Activated naive CD8-positive, alpha-beta T cell treated with anti-CD3 and anti-CD28 coated beads, Interleukin-2, amount 10 ng/mL, durations not matched to agents 7 days and 5 days (primary cell): ENCODE measurements at places on chromosomes 4 and X. TPM values are rescaled to one million over a fixed set of nuclear protein-coding genes. Genes with fewer than 3 reads are reported as not detected.

The NPY5R gene
- not detected for total RNA-seq

The CPZ gene
- not detected for total RNA-seq

The LYAR gene
- total RNA-seq = 54.5 TPM

The PABPC4L gene
- total RNA-seq = not detected

The MAGEE2 gene
- not detected for total RNA-seq

The WNK3 gene
- 0.33 TPM for total RNA-seq

The PNMA3 gene
- 5.7 TPM for total RNA-seq

The FMR1NB gene
- total RNA-seq = not detected

The GYG2 gene
- total RNA-seq = not detected

The S100G gene
- total RNA-seq = not detected

The BBS12 gene
- total RNA-seq = 2.7 TPM

GRCh38 chr4:53767482-53767881 is 176.2 kb upstream of the LNX1 start:
- DNase-seq = no peak

- no peak for DNase-seq
These were observed 50.2 kb downstream of the ANKRD17 start for GRCh38 chr4:73208376-73208775.

GRCh38 chr4:139761461-139761860 is 95.8 kb downstream of the MGST2 start:
- DNase-seq = no peak

DNA sequence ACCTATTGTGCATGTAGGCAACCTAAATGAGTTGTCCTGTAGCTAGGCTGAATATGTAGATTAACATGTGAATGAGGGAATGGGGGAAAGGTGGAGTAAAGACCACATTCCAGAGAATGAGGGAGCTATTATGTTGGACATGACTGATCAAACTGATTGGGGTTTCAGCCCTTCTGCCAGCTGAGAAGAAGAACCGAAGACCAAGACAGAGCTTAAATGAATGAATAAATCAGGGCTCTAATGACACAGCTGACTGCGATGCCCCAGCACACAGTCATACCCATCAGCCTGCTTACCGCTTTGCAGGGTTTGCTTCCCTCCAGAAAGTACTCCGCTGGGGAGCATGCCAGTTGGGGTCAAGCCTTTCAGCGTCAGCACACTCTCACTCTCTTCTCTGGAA is 315.4 kb downstream of the PPP3CA start:
- DNase-seq = no peak

GRCh38 chr4:5385741-5386311 is 322.5 kb downstream of the EVC2 start:
- DNase-seq = no peak

DNA sequence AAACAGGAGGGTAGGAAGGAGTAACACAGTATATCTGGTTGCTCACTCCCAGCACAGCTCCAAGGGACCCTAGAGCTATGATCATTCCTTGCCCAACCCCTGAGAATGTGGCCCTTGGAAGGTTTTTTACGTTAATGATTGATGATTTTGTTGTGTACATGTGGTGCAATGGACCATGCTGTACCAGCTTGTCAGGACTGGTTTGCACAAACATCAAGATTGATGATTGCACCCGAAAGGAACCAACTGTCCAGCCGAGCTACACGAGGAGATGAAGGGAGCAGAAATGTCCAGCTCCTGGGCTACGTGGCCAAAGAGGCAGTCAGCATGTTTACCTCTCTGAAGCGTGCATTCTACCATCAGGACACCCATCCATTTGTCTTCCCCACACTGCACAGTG is 83.2 kb upstream of the USP9X start:
- no peak for DNase-seq

GRCh38 chr4:169254546-169254983 is 16.2 kb downstream of the SH3RF1 start:
- DNase-seq = no peak

DNA sequence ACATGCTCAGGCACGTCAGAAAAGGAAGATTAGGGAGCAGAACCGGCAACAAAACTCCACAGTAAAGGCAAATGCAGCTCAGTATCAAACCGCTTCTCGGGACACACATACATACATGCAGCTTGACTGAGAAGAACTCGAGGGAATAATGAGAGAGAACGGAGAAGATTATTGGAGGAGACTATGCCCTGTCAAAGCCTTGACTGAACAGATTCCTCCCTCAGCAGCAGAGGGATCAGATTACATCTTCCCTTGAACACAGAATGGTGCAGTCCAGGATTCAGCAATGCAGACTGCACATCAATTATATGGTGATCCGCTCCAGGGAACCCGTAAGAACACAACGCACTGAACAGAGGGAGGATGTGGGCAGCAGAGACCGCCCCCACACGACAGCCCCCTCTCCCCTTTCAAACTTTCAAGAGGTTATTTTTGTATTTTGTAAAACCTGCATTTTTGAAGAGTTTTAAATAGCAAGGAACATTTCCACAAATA is 183.2 kb downstream of the FBXW7 start:
- no peak for DNase-seq

DNA sequence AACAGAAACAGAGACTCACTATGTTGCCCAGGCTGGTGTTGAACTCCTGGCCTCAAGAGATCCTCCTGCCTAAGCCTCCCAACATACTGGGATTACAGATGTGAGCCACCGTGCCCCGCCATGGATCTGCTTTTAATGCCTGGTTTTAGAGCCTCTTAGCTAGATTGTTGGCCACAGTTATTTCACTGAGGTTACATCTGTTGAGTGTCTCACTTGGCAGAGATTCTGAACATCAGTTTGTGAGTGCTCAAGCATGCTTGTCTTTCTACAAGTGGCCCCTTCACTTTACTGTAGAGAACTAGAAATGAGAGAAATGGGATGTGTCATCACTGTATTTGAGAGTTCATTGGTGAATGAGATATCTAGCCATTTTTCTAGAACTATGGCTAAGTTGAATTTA is 218.5 kb downstream of the APBB2 start:
- no peak for DNase-seq

DNA sequence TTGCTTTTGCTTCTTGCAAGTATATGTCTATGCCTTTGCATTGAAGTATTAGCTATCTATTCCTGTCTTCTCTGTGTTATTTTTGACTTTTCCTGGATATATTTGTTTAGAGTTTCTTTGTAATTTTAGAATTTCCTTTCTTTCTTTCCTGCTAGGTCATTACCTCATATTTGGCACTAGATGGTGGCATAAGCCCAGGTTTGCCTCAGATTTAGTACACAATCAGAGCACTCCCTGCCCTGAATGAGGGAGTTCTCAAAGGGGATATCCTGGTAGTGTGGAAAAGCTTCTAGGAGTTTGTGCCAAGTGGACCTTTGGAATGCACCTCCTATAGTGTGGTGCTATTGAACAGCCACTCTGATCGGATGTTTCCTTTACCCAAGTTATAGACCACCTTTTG is 181.6 kb downstream of the UGT8 start:
- no peak for DNase-seq

DNA sequence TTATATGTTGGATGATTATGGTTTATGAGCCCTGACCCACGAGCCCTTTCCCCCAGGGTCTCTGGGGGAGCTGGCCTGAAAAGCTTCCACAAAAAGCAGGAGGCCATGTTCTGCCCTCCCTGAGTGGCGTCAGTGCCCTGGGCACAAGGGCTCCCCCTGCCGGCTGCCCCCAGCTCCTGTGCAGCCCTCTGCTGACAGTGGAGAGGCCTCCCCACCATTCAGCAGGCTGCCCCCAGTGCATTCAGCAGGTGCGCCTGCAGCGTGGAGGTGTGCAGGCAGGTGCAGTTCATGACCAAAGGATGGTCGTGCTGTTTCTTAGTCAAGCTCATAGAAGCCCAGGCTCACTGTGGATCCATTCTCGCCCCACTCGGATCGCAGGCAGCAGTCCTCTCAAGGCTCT is 12.5 kb upstream of the S100P start:
- DNase-seq = no peak

DNA sequence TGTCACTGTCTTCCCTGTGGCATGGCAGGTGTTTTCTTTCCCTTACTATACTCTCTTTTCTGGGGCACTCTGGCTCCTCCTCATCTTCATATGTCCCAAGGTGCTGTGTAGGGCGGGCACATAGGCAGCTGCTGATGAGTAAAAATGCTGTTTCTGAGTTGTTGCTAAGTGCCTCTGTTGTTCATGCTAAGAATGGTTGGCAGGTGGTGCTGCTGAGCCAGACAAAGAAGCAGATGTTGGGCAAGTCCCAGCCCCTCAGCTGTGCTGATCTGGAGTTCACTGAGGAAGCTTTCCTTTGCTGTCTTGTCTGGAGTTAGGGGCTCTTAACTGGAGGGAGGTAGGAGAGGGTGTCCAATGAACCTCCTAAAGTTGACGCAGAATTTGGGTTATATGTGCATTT is 40.6 kb downstream of the HADH start:
- DNase-seq = peak; percentile 63

DNA sequence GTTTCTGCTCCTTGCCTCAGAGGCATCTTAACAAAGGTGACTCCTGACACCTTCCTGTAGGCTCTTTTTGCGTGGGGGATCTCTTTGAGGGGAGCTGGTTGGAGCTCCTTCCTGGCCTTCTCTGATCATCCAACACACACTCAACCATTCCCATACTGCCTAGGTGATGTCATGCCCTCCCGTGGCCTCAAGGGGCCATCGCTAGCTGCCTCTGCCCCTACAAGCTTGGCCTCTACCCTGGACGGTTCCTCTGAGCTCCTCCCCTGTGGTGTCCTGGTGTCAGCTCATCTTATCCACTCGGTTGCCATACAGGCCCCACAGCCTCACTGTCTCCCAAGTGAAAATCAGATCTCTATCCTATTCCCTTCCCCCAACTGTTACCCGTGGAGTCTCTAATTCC is 13.7 kb upstream of the ZNF185 start:
- DNase-seq = no peak

DNA sequence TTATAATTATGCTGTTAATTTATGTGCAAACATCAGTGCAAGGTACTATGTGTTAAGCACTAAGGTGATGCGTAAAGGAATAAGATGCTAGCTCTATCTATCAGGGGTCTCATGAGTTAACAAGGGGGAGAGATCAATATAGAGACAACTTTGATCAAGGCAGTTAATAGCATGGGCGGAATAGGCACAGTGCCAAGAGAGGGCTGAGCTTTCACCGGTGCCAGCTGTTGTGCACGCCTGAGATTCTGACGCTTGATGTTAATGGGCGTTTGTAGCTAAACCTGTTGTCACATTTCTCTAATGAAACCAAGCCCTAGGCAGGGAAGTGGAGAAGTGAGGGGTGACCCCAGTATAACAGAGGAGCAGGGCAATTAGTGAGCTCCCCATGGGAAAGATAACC is 86.0 kb upstream of the NMU start:
- DNase-seq = no peak

- no peak for DNase-seq
These were observed 47.7 kb downstream of the PRPS1 start for GRCh38 chrX:107675823-107676555.

- no peak for DNase-seq
These were observed 97.5 kb upstream of the GATB start for GRCh38 chr4:151858356-151858755.

DNA sequence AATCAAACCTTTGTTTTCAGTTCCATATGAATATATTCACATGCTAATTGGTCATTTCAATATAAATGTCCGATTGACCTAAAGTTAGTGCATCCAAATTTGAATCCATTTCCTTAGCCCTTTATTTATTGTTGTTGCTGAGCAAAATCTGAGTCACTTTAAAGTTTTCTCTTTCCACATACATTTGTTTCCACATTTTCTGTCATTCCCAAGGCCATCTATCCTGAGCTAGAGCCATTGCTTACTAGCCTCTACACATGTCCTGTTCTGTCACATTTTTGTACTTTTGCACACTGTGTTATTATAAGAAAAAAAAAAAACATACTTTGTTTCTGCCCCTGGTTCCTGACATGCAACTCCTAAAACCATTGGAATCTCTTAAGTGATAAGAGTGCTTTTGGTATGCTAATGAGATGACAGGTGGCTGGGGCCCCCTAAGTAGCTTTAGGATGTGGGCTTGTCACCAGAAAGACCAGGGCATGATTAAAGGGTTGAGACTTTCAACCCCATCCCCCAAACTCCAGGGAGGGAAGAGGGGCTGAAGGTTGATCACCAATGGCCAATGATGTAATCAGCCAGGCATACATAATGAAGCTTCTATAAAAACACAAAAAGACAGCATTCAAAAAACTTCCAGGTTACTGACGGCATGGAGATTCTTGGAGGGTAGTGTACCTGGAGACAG is 353.3 kb upstream of the MAGEB16 start:
- DNase-seq = no peak

GRCh38 chr4:125988464-125988863 is 673.7 kb downstream of the FAT4 start:
- DNase-seq = no peak

- no peak for DNase-seq
These were observed 169.4 kb downstream of the PTTG2 start for GRCh38 chr4:38129460-38130227.

GRCh38 chr4:84498935-84499623 is at the start of gene NKX6-1:
TSS of gene NKX6-1 (minus strand) at chr4:84499292. CDS start at chr4:84498228, 1,064 bp downstream.
- no peak for DNase-seq

GRCh38 chrX:43964936-43965335 is 8.3 kb downstream of the NDP start:
- no peak for DNase-seq
